CD8-positive, alpha-beta memory T cell (primary cell): ENCODE measurements at places on chromosomes 6 and 20.

GRCh38 chr6:45687570-45687969 lies 309.8 kb upstream of the SUPT3H start:
- no peak for DNase-seq

DNA sequence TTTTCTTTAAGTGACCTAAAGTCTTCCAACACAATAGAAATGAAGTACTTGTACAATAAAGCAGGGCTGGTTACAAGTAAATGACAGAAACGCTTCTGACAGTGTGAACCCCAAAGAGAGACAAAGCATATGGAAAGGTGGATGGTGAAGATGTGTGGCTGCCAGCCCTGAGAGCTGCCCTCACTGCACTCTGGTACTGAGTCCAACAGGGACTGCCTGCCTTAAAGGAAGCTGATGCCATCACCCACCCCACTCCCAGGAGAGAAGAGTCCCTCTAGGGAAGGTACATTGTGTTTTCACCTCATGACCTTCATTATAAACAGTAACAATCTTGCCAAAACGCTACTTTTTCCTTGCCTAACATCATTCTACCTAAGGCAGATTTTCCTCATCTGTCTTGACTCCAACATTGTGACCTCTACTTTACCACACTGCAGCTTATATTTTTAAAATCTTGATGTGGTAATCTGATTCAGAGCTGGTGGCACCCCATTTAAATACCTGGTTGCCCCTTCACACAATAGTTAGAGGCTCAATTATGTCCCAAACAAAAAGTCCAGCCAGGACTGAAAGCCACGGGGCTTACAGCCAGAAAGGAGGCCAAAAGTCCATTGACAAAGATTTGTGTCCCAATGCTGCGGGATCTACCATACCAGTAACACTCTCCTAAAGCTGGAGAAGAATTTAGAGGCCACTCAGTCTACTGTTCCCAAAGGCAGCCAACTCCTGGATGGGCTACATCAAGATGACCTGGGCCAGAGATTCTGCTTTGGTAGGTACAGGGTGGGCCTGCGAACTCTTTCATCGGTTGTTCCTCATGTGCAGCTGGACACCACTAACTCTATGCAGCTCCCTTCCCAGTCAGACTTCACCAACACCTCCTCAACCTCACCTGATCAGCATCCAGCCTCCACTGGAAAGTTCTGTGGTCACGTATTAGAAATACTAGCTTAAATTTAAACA lies 4.4 kb downstream of the APMAP start:
- no peak for DNase-seq

- DNase-seq: no peak
These were observed 77.3 kb downstream of the OPN5 start for GRCh38 chr6:47859175-47859574.

GRCh38 chr20:9574181-9574580 lies 59.8 kb downstream of the LAMP5 start:
- no peak for DNase-seq

- no peak for DNase-seq
These were observed 42.2 kb downstream of the PRND start for GRCh38 chr20:4763723-4764510.

- no peak for DNase-seq
These were observed 184.3 kb upstream of the SOX4 start for GRCh38 chr6:21409231-21409630.

DNA sequence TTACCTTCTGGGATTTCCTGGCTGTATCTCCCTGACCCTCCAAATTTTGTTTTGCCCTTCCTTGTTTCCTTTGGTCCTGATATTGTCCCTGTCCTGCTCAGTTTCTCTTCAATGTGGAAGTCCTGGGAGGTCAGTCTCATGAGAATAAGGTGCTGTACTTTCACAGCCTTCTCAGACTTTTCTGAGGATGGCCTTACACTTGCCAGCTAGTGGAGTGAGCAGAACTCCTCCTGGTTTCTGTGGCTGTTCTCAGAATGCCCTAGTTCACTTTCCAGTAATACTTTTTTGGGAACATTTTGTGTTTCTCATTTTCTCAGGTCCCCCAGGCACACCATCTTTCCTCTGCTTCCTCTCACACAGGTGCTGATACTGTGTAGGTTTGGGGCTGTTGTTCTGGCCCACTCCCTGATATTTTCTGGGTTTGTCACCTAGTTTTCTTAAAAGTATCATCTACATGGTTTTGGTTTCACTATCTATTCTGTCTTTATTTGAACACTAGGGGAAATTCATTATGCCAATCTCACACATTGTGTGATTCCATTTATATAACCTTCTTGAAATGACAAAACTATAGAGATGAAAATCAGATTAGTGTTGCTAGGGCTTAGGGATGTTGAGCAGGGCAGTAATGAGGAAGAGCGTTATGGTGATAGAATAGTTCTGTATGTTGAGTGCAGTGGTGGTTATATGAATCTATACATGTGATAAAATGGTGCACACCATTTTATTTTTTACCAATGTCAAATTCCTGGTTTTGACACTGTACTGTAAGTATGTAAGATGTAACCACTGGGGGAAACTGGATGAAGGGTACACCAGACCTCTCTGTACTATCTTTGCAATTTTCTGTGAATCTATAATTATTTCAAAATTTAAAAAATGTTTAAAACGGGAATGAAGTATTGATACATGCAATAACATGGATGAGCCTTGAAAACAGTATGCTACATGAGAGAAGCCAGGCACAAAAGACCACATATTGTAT lies 27.2 kb upstream of the BRPF3 start:
- no peak for DNase-seq

- no peak for DNase-seq
These were observed 22.9 kb downstream of the CDC5L start for GRCh38 chr6:44410363-44410762.

- no peak for DNase-seq
These were observed 19.6 kb upstream of the ARMH2 start for GRCh38 chr6:24818346-24818745.

DNA sequence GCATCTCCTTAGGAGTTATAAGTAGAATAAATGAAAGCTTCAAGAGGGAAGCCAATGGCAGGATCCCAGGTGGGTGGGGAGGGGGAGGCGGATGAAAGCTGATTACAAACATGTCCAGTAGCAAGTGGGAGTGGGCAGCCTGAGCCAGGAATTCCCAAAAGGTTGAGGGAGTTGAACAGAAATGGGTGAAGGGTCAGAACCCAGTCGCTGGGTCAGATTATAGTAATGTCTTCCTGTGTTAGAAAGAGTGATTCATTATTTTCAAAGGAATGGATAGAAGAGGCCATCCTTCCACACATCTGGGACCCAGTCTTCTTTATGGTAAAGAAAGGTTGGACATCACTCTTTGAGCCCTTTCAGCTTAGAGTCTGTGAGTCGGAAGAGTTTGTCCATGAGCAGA lies 41.0 kb upstream of the FAM50B start:
- DNase-seq: no peak

- no peak for DNase-seq
These were observed 63.7 kb downstream of the PHACTR2 start for GRCh38 chr6:143741480-143741879.

GRCh38 chr20:3592931-3593330 lies 70.3 kb downstream of the GFRA4 start:
- DNase-seq: no peak

GRCh38 chr6:82704045-82704444 lies 340.4 kb downstream of the TPBG start:
- no peak for DNase-seq
